ENCODE measurements at places on chromosomes 16 and 17. TPM values are rescaled to one million over a fixed set of nuclear protein-coding genes. Genes with fewer than 3 reads are reported as not detected.

The PRR35 gene
- 0.05 TPM for polyA plus RNA-seq

The CSH1 gene
- polyA plus RNA-seq = not detected

The HID1 gene
- 7.8 TPM for polyA plus RNA-seq

The CHST4 gene
- polyA plus RNA-seq = not detected

The OSGIN1 gene
- 10.0 TPM for polyA plus RNA-seq

The SEZ6L2 gene
- 0.63 TPM for polyA plus RNA-seq

The SULT1A3 gene
- 91.1 TPM for polyA plus RNA-seq

The SERPINF2 gene
- 1.0 TPM for polyA plus RNA-seq

The SDR42E2 gene
- polyA plus RNA-seq = 0.10 TPM

The C17orf50 gene
- not detected for polyA plus RNA-seq

The SULT1A4 gene
- polyA plus RNA-seq = 9.5 TPM

The IL17C gene
- polyA plus RNA-seq = not detected

The CLDN7 gene
- 37.6 TPM for polyA plus RNA-seq

The HOXB3 gene
- 30.5 TPM for polyA plus RNA-seq

The ELMO3 gene
- polyA plus RNA-seq = 5.8 TPM

The OR1A1 gene
- polyA plus RNA-seq = 1.1 TPM

The CACNG5 gene
- not detected for polyA plus RNA-seq

The SPHK1 gene
- 13.9 TPM for polyA plus RNA-seq

The SMIM5 gene
- 2.1 TPM for polyA plus RNA-seq

The KRTAP4-4 gene
- polyA plus RNA-seq = not detected

The TEPSIN gene
- polyA plus RNA-seq = 79.0 TPM

The C1QTNF8 gene
- polyA plus RNA-seq = not detected

The SPNS2 gene
- polyA plus RNA-seq = 2.3 TPM

The AIPL1 gene
- 0.25 TPM for polyA plus RNA-seq

The CTRB2 gene
- polyA plus RNA-seq = 19.0 TPM

All from aorta (tissue), 5 donors.